Left renal pelvis (tissue), 4 donors: ENCODE measurements at places on chromosomes 6 and 20.

GRCh38 chr20:58303547-58303946, 6.0 kb upstream of the RAB22A start:
- DNase-seq = no peak

DNA sequence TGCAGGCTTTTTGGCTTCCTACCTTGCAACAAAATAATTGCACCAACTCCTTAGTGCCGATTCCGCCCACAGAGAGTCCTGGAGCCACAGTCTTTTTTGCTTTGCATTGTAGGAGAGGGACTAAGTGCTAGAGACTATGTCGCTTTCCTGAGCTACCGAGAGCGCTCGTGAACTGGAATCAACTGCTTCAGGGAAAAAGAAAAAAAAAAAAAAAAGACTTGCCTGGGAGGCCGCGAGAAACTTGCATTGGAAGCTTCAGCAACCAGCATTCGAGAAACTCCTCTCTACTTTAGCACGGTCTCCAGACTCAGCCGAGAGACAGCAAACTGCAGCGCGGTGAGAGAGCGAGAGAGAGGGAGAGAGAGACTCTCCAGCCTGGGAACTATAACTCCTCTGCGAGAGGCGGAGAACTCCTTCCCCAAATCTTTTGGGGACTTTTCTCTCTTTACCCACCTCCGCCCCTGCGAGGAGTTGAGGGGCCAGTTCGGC, 420 bp downstream of the SOX4 start:
- no peak for DNase-seq

DNA sequence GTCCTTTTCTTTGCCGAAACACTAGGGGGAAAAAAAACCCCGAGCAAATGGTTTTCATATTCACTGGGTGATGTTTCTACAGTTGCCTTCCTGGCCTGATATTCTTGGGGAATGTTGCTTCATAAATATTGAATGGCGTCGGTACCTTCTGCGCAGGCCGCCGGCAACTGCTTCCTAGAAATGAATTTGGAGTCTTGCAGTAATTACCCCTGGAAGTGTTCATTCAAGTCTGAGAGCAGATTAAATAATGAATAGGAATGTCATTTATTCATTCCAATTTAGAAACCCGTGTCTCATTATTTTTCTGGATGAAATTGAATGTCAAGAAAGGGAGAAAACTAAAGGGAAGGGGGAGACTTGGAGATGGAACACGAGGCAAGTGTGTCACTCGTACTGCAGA, 179.4 kb upstream of the KCNG1 start:
- DNase-seq = no peak

GRCh38 chr6:168756009-168756634, 315.1 kb downstream of the SMOC2 start:
- peak; percentile 22 for DNase-seq

- DNase-seq = no peak
These were observed 44.4 kb upstream of the SIM1 start for GRCh38 chr6:100509101-100509500.

DNA sequence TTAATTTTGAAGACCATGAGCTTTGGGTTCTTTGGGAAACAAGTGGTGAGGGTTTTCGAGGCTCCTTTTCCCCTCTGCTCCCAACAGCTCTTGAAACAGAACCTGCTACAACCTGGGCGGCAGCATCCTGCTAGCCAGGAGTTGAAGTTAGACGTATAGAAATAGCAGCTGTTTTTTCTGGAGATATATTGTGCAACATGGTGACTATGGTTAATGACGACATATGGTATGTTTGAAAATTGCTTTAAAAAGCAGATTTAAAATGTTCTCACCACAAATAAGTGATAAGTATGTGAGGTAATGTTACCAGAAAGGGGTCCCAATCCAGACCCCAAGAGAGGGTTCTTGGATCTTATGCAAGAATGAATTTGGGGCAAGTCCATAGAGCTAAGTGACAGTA, 138.9 kb downstream of the PDE7B start:
- no peak for DNase-seq

GRCh38 chr6:159415540-159415939, 246.3 kb downstream of the FNDC1 start:
- no peak for DNase-seq

GRCh38 chr20:58169450-58169849, 59.0 kb downstream of the ANKRD60 start:
- no peak for DNase-seq

GRCh38 chr6:53056273-53056672, 8.9 kb upstream of the FBXO9 start:
- no peak for DNase-seq

DNA sequence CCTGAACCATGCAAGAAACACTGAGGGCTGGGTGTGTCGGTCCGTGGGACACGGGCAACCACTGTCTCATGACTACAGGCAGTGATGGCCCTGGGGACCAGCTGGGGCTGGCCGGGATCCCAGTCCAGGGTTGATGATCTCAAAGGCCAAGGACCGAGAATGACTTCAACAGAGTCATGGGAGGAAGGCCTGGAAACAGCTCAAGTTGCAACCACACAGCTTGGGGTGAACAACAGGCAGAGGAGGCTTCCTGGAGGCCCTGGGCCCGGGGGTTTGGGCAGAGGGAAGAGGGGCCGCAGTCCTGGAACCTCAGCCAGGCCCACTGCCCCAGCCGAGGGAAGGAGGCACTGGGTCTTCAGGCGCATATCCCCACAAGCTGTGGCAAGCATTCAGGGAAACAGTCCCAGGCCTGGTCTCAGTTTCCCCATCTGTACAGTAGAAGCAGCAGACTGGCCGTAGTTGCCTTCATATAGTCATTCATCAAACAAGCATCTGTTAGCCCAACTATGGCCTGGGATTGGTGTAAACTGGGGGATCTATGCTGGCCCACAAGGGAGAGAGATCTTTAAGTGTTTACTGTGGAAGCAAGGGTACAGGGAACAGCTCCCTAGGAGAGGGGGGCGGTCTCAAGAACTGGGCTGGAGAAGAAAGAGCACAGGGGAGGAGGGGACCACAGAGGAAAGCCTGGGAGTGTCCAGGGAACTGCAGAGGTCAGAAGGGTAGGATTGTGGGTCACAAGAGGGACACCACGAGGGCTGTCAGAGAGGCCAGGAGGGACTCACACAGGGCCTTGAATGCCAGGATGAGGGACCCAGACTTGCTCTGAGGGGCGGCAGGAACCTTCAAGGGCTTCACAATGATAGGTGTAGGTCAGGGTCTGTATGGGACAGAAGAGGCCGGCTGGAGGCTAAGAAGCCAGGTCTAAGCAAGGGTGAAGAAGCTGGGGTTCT, 2.1 kb downstream of the MYL9 start:
- no peak for DNase-seq

GRCh38 chr6:170439366-170440361, 113.4 kb downstream of the PSMB1 start:
- DNase-seq = no peak

GRCh38 chr6:16238057-16238962, at the start of gene GMPR:
GMPR (plus strand) TSS chr6:16238587; CDS start chr6:16238694, 107 bp downstream.
- no peak for DNase-seq

DNA sequence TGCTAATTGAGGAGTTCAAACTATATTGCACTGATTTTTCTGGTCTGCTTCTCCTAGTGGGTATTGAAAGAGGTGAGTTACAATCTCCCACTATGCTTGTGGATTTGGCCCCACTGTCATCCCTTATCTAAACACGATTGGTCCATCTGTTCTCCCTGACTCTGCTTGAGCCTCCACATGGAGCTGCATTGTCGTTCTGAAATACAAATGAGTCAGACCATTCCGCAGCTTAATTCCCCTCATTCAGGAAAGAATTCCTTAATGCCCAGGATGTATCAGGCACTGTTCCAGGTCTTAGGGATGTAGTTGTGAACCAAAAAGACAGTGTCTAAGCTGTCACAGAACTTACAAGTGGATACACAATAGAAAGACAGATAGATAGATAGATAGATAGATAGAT, 461.9 kb downstream of the QKI start:
- DNase-seq = no peak

- DNase-seq = no peak
These were observed 86.4 kb downstream of the OLIG3 start for GRCh38 chr6:137407816-137408215.

DNA sequence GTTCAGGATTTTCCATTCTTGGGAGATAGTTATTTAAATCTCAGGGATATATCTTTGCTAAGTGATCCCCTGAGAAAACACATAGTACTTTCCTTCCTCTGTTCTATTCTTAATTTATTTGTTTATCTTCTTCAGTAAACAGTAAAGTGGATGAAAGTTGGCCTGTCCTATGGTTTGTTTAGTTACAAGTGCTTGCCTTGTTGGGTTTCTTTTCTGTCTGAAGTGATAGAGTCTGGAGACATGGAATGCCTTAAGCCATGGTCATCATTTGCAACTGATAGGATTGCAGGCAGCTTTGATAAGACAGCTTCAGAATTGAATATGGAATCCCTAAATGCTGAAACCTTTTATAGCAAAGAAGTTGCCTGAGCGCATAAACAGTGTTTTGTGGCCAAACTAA, 4.9 kb downstream of the ADGRG6 start:
- DNase-seq = no peak

DNA sequence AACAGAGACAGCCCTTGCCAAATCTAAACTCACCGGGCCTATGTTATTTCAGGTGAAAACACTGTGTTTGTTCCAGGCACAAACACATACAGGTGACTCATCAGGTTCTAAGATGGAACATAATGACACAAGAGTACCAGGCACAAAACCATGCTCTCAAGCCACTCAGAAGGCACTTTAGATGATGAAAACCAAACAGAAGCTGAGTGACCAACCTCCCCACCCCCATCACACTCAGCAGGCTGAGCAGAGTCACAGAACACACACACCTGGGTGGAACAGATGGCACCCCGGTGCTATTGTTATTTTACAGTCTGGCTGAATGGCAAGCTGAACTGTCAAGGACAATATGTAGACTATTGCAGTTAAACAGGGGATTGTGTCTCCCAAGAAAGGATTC, 20.6 kb upstream of the NKX2-2 start:
- no peak for DNase-seq

DNA sequence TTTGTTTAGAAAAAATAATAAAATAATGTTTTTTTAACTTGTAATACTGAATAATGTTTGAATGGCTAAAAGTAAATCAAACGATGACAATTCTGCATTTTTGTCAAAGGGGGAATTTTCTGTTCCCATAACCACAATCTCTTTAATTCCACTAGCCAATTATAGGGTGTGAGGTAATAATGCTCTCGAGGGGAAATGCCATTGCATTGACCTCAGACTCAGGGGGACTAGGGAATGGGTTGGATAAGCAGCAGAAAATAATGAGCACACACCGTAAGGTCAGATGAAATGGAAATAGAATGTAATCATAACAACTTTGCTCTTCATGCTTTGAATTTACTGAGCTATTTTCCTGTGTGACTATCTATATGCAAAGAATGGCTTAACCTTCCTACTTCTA, 584.7 kb downstream of the RFPL4B start:
- no peak for DNase-seq

DNA sequence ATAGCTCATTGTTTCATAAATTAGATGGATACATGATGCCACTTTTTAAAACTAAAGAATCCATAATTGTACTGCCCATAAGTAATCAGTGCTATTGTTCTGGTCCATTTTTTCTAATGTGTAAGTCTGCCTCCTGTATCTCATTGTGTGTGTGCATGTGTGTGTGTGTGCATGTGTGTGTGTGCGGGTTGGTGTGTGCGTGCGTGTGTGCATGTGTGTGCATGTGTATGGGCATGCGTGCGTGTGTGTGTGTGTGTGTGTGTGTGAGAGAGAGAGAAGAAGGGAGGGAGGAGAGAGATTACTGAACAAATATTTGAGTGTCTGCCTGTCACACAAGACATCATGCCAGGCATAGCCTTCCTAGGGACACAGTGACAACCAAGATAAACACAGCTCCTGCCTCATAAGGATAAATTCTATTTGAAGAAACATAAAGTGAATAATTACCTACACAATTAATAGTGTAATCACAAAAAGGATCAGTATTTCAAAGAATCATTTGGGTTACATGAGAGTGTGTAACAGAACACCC, 33.2 kb upstream of the RPS6KA2 start:
- DNase-seq = no peak

GRCh38 chr20:59664421-59664941, 60.1 kb downstream of the PHACTR3 start:
- no peak for DNase-seq

DNA sequence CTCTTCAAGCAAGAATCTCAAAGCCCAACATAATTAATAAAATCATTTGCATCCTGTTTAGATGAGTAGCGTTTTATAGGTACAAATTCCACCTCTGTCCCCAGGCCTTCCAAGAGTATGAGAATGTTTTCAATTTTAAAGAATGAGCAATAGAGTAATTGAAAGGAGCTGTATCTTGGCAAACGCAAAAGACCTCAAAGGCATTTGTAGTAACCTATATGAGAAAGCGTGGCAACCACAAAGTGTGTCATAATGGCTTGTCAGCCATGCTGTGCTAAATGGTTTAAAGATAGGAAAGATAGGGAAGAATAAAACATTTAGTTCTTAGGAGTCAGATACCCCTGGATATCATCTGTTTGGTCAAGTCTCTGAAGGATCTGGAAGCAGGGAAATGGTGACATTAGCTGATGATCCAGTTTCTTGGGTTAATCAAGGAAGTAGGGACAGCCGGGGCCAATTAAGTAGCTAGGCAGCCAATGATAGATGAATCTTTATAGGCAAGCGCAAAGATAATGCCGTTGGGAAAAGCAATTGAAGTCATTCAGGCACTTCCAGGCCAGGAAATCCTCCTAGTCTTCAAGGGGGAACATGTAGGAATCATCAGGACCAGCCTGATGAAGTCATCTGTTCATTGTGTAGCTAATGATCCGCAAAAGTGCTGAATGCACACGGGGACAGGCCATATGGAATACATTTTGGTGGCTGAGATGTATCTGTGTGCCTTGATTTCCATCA, 71.5 kb upstream of the ISM1 start:
- no peak for DNase-seq
